NCI-H1417 (cell line): ENCODE measurements at places on chromosomes 6 and 20.
A peak's percentile ranks its signal among the peaks of the same experiment; 100 is the strongest.

DNA sequence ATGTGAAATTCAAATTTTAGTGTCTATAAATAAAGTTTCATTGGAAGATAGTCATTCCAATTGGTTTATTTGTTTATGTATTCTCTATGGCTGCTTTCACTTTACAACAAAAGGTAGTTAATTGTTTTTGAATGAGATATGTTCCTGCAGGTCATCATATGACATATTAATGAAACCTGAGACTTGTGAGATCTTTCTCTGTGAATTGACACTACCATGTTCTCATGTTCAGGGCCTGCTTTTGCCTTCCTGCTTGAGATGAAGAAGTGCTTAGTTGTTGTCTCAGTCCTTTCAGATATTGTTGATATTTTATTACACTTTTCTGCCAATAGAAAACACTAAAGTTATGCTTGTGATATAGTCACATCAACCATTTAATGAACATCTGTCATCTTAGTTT is 132.5 kb downstream of the UTRN start:
- DNase-seq, result peak; percentile 26

DNA sequence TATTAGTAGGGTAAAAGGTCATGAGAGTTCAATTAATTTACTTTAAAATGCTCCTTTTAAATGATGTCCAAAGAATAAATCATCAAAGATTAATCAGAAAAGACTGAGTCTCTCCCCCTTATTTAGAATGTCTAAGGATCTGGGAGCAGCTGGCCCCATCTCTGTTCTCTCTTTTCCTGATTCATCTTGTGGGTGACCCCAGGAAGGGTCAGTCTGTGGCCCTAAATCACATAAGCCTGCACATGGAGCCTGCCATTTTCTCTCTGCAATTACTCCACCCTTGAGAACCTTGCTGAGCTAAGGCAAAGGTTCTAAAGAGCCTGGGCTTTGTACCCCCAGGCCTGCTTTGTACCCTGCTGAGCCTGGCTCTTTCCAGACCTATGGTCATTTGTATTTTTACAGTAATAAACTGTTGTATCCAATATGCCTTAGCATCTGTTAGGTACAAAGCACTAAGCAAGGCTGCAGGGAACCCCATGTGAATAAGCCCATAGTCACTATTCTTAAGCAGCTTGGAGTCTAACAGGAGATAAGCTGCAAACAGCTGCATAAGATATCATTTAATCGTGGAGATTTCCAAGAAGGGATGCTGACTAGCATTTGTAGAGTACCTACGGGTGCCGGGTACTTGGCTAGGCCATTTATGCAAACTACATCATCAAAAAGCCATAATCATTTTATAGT is 431.0 kb upstream of the MARCKS start:
- DNase-seq, result no peak

GRCh38 chr6:26594730-26595632 is 1.8 kb upstream of the ABT1 start:
- DNase-seq, result peak; percentile 74

GRCh38 chr6:131231103-131231502 is 95.8 kb downstream of the AKAP7 start:
- DNase-seq, result no peak

- peak; percentile 29 for DNase-seq
Observed at GRCh38 chr6:37665304-37665703, 32.4 kb downstream of the MDGA1 start.

- DNase-seq, result no peak
Observed at GRCh38 chr6:285030-285771, 7.1 kb upstream of the DUSP22 start.

- DNase-seq, result no peak
Observed at GRCh38 chr20:6466075-6466810, 301.2 kb upstream of the BMP2 start.

DNA sequence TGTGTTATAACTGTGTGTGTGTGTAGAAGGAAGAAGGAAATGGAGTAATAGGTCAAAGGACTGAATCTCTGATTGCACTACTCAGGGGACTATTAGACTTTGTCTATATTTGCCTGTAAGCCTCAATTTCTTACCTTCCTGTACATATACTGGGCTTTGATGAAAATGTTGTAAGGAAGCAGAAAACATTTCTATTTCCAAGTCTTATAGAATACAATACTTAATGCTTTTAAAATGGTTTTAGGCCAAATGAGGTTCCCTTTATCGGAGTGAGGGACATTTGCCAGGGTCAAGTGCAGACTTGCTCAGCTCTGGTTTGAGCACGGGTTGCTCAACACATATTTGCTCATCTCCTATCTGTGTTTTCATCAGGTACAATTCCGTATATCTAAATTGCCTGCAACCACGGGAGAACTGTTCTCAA is 28.3 kb downstream of the MEP1A start:
- DNase-seq, result no peak

DNA sequence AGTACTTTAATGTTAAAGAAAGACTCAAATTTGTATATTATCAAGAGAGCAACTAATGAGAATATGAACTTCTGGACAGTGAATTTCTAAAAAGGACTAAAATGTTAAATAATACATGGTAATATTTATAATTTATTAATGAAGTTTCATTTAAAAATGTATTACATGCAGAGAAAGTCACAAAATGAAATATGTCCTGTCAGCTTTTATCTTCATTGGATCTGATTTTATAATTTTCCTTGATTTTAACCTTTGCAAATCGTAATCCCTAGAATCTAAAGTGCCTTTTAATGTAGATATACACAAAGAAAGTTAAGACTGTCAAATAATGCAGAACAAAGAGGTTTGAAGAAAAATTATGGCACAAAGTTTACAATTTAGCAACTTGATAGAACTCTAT is 16.4 kb downstream of the ANKEF1 start:
- DNase-seq, result no peak

DNA sequence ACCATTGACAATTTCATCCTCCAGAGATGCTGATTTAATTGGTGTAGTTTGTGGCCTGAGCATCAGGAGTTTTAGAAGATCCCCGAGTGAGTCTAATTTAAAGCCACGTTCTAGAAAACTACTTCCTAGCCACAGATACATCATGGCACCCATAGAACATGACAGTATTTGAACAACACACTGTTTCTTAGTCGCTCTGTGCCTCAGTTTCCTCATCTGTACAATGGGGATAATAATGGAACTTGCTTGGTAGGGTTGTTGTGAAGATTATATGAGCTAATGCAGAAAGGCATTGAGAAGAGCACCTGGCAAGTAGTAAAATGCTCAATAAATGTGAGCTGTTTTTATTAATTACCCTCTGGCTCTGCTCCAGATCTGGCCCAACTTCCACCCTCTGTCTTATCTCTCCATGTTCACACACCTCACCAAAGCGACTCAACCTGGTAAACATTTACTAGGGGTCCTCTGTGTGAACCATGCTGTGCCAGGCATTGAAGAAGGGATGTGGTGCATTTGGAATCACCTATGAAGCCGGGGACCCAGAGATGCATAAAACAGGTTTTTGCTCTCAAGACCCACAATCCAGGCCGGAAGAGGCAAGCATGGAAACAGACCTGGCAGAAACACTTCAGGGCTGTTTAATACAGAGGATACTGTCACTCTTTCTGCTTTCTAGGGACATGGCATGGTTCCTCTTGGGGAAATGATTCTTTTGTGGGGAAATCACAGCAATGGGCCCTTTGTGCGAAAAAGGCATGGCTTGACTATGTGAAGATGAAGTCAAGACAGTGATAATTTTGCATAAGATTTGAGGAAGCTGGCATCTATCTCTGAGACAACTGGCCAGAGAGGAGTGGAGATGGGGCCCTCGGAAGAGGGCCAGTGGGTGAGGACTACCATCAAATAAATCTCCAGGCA is 16.2 kb upstream of the MRPS18A start:
- peak; percentile 8 for DNase-seq

DNA sequence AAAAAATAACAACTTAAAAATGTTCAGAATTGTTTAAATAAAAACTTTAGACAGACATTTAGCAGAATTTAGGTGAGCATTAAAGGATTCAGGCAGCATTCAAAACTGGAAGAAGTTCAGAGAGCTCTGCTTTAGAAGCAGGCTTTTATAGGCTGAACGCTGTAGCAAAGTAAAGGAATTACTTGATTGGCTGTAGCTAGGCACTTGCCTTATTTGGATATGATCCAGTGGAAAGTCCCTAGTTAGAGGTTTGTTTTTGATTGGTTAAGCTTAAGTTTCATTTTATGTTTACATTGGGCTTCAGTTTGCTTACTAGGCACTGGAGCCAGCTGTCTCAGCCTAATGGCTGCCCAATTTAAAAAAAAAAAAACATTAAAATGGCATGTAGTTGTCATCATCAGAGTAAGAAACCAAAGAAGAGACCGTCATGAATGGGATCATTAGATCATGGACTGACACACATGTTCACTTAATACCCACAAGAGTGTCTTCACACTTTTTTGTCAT is 65.1 kb downstream of the CBFA2T2 start:
- DNase-seq, result peak; percentile 95

DNA sequence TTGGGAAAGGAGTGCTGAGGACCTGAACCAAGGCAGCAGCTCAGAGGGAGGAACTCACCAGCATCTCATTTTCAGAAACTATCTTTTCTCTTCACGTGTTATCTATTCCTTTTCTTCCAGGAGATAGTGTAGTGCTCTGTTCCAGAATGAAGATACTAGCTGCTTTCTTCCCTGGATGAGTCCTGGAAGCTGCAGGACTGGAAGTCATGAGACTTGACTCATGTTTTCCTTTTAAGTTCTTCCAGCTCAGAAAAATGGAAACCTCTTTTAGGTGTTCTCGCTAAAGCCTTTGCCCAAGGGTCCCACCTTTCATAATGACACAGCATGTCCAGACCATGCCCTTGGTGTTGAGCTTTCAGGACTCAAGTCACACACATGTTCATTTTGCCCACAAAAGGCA is 106.7 kb downstream of the UNC5CL start:
- DNase-seq, result no peak

- DNase-seq, result no peak
Observed at GRCh38 chr20:47102629-47103028, 208.0 kb downstream of the EYA2 start.

DNA sequence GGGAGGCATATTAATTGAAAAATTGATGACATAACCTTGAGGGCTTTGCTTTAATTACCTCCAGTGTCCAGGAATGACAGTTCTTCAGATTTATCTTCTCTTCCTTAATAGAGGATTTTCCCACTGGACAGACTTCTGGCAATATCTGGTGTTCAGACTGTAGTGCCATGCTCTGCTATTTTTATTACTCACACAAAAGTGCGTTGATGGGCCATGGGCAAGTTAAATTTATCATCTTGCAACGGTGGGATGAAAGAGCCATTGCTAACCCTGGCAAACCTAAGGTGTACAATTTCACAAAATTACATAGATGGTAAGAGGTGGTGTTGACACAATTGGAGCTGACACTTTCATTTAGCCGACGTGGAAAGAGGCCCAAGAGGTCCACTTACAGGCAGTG is 253.7 kb upstream of the PLCB4 start:
- DNase-seq, result no peak

- DNase-seq, result no peak
Observed at GRCh38 chr6:133945158-133945557, 7.9 kb upstream of the TBPL1 start.

GRCh38 chr6:111580826-111581505 is 24.7 kb downstream of the TRAF3IP2 start:
- DNase-seq, result peak; percentile 28
